Renal pelvis (tissue), 12 donors: ENCODE measurements at places on chromosomes 5 and 9. TPM values are rescaled to one million over a fixed set of nuclear protein-coding genes. Genes with fewer than 3 reads are reported as not detected.

The LHX6 gene
- polyA plus RNA-seq, result 4.8 TPM

The BARHL1 gene
- 0.12 TPM for polyA plus RNA-seq

The SLC1A1 gene
- polyA plus RNA-seq, result 18.2 TPM

The SKIC3 gene
- polyA plus RNA-seq, result 99.0 TPM

The EQTN gene
- polyA plus RNA-seq, result not detected

DNA sequence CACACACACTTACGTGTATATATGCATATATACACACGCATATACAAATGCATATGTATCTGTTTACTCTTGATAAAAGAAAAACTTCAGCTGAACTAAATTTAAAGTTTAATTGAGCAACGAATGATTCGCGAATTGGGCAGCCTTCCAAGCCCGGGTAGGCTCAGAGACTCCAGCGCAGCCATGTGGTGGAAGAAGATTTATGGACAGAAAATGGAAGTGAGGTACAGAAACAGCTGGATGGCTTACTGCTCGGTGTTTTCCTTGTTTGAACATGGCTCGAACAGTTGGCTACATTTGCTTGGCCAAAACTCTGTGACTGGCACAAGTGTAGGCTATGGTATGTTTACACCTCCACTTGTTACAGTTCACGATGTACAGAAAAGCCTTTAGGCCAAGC is 239.3 kb upstream of the PRDM9 start:
- no peak for DNase-seq

DNA sequence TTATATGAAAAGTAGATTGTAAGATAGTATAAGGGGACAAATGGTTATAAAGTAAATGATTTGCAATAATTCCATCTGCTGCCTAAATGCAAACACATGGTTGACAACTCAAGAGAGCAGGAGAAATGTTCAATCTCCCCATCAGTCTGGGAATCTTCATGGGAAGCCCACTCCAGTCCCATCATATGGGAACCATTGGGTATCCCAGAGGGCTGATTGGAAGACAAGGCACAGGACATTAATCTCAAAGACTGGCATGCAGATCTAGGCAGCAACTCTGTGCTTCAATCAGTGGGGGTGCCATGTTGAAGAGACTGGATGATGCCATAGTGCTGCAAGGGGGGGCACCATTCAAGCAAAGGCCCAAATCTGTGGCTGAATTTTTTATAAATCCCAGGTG is 193.1 kb upstream of the PDE4D start:
- DNase-seq, result no peak
